Psoas muscle (tissue), 8 donors: ENCODE measurements at places on chromosomes 5 and 9.

GRCh38 chr9:81083854-81084512 is 605.4 kb downstream of the TLE1 start:
- no peak for DNase-seq

GRCh38 chr5:2906302-2907090 is 155.0 kb upstream of the IRX2 start:
- DNase-seq, result no peak

DNA sequence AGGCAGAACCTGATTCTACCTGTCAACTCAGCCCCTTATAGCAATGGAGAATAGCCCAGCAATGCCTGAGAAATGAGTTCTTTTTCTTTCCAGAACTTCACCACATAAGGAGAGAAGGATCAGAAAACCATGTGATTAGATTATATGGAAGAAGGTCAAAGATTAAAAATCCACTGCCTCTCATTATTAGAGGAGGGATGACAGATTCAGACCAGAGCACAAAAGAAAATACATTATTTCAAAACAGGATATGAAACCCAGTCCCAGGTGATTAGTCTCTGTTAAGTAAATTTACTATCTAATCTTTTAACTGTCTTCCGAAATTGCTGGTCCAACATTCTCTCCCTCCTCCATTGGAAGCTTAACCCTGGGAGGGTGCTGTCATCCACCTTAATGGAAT is 322.4 kb downstream of the SLIT3 start:
- DNase-seq, result no peak

DNA sequence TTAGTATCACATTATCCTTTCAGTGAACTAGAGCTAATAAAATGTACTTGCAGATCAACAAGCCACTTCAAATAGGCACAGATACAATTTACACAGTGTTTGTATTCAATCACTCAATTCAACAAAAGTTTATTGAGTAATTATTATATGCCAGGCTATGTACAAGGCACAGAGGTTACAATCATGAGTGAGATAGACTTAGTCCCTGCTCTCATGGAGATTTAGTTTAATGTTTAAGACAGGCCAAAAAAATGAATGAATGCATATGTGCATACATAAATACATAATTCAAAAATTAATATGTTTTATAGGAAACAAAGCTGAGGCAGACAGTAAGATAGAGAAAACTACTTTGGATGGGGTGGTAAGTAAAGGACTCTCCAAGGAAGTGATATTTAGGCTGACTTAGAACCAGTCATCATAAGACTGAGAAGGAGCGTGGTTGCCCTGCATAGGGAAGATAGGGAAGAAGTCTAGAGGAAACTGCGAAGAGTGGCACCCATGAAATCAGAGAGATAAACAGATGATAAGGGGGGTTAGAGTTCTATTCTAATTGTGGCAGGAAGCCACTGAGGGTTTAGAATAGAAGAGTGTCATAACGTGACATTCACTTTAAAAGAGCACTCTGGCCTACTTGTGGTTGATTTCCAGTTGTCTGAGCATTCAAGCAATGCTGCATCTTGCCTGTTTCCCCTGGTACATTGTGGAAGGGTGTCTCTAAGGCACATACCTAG is 49.7 kb upstream of the GRAMD2B start:
- DNase-seq, result no peak

GRCh38 chr9:128362774-128363173 is 8.4 kb upstream of the URM1 start:
- no peak for DNase-seq

DNA sequence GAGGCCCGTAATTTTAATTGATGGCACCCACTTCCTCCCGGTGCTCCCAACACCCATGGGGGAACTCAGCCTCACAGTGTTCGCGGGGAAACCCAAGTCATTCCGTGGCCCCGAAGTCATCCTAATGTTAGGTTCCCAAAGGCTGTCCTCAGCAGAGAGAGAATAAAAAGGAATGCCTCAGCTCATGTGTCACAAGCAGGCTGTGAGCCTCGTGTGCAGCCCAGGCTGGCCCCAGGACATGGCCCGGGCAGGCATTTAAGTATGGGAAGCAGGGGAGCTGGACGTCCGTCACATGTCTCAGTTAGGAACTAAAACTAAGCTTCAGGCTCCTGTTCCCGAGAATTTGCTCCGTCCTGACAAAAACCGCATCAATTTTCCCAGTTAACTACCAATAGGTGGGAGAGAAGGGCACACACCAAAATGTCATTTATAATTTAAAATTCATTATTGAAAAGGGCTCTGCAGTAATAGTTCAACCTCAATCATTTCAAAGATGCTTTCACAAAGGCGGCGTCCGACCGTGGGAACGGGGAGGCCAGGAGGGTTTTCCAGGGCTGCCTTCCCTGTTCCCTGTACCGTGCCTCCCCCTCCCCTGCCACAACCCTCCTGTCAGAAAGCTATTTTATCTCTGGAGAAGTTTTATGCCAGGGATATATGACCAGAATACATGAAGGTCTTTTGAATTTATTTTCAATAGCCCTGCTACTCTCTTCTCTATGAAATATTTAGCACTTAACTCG is 137.3 kb downstream of the FSTL4 start:
- no peak for DNase-seq

GRCh38 chr5:115932991-115933390 is 29.3 kb upstream of the LVRN start:
- DNase-seq, result no peak

DNA sequence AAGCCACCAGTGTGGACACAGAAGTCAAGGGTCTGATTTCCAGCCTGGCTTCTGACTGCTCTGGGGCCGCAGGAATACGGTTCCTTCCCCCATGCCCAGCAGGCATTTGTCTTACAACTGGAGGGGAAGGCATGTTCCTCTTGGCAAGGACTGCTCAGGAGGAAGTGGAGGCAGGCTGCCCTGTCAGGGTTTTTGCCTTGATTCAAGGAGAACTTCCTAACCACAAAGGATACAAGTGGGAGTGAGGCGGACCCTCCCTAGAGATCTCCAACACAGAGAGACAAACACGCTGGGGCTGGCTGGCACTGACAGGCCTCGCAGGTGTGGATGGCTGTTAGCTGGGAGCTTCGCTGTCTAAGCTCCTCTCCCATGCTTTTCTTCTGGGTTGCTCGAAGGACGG is 19.1 kb downstream of the TGFBI start:
- no peak for DNase-seq

DNA sequence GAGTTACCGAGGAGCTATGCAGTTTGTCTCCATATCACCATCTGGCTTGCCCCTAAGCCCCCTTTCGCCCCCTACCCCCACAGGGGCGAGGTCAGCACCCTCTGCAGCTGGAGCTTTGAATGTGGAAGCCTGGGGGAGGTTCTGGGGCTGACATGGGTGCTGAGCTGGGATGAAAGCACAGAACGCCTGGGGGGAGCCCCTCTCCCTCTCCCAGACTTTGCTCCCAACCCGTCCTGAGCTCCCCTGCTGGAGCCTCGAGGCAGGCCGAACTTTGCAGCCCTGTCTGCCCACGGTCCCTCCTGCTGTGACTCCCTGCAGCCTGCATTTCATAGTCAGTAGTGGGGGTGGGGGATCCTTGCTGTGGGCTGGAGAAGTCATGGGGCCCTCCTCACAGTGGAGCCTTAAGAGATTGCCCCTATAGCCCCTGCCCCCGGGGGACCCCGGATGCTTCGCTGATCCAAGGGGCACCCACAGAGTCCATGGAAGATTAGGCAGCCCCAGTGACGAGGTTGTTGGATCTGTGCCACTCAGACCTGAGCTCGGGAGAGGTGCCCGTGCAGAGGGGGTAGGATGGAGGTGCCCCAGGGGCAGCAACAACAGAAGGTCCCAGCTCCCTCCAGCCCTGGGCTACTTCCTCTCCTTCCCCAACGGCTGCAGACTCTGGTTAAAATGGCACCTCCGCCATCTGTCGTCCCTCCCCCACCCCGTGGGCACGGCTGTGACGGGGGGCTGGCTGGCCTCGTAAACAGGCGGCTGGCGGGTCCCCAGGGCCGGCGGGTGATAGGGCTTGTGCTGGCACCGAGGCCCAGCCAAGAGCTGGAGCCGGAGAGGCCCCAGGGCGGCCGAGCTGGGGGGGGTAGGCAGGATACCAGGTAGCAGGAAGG is 162.0 kb downstream of the C9orf50 start:
- peak; percentile 61 for DNase-seq
